ENCODE measurements at places on chromosomes 1 and 21.
A peak's percentile ranks its signal among the peaks of the same experiment; 100 is the strongest.

DNA sequence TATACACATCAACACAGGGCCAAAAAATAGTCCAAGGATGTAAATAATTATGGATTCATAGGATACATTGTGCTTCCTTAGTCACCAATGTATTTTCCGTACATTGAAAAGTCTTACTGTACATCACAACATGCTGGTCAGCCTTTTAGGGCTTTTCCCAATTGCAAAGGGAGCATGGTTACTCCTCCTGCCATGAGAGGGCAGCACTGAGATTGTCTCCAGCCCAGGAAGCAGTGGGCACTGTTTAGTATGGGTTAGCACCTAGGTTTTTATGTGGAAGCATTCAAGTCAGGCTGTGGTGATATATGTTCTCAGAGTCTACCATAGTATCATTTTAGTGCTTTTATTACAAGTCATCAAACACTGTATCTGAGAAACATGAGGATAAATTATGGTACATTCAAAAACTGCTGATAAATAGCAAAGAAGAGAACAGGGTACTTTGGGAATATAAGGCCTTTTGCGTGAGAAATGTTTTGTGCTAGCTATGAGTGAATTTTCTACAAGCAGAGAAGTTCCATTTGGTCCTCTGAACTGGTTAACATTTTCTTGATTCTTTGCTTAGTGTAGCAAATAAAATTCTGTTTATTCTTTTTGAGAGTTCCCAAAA is 34.0 kb downstream of the ST6GALNAC5 start:
- DNase-seq, result peak; percentile 10

- DNase-seq, result no peak
Observed at GRCh38 chr1:230153641-230154296, 86.7 kb downstream of the GALNT2 start.

- DNase-seq, result no peak
Observed at GRCh38 chr1:12148958-12149790, 17.6 kb upstream of the TNFRSF1B start.

DNA sequence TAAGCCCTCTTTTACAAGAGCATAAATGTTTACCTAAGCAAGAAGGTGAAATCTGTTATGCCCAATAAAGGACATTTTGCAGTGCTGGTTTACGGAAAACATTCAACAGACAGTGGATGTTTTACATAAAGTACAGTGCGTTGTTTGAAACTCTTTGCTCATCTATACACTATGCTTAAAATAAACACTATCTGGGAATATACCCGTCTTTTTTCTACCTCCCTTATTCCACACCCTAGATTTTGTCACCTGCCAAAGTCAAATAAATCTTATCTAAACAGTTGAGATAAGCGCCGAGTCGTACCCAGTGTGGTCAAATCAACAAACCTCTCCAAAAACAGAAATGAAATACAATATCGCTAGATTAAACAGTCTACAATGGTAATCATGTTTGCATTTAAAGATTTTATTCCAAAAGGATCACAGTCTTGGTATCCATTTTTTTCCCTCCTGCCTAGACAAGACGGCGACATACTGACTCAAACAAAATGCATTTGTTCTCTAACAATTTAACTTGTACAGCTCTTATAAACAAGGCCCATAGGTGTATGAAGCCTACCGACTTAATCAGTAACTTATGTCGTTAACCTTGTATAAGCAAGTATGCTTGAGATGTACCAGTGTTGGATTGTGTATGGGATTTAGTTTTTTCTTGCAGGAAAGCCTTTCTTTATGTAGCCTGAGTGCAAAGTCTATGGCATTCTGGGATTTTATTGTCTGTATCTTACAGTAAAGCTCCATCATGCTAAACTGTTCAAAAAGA is 189.1 kb downstream of the FMN2 start:
- DNase-seq, result no peak

DNA sequence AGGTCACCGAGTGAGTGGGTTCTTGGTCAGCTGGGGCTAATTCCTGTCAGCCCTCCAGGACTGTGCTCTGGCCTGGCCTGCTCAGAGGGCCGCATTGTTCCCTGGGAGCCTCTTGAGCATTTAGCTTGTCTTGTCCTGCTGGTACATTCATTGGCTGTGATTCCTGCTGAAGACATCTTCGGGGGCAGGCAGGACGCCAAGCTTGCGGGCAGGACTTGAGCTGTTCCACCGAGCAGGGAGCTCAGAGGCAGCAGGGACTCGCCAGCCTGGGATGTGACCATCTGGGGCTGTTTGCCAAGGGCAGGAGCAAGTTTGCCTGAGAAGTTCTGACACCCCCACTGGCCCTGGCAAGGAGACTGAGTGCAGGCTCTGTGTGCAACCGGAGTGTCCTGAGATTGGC is 7.0 kb upstream of the SLC26A9 start:
- no peak for DNase-seq
